DMS 273 treated with DMSO at 0.1 percent for 48 hours (cell line): ENCODE measurements at places on chromosomes 7 and 10.

DNA sequence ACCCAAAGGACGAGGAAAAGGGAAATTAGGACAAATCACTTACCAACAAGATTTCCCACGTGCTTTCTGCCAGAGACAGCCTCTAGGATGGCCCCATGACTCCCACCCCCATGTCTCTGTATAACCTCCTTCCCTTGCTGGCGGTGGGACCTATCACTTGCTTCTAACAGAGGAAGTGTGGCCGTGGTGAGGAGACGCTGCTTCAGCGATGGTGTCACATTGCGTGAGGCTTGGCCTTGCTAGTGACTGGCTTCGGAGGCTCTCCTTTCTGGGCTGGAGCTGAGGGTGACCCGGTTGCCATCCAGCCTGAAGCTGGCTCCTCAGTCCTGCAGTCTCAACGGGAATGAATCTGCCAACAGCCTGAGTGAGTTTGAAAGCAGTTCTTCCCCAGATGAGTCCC lies 123.7 kb downstream of the ANLN start:
- DNase-seq, result no peak

- no peak for DNase-seq
Observed at GRCh38 chr7:68321776-68322496, 1276.3 kb upstream of the AUTS2 start.

DNA sequence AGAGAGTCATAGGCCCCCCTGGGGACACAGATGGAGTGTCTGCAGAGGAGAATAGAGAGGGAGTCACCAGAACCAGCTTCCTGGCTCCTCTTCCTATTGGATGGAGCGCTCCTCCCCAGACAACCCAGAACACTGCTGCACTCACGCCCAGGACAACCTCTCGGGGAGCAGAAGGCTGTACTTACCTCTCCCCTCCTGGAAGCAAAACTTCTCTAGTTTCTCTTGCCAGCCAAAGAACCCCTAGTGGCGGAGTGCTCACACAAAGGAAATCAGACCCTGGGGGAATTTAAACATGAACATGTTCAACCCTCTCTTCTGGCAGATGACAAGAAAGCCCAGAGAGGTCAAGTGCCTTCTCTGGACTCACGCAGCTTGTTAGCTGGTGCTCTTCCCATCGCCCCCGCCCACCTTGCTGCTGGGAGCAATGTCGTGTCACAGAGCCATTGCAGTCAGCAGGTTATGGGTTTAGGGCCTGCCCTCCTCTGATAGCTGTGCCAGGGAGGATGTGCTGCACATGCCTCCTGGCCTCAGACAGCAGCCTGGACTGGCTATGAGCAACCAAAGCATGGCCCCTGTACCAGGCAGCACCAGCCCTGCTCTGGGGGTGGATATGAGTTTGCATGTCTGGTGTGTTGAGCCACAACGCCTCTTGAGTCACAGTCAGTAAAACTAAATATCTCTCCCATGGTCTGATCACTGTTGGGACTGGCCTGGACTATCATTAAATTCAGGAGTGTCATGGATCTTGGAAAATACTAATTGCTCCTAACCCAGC lies 84.4 kb downstream of the SLIT1 start:
- DNase-seq, result no peak

DNA sequence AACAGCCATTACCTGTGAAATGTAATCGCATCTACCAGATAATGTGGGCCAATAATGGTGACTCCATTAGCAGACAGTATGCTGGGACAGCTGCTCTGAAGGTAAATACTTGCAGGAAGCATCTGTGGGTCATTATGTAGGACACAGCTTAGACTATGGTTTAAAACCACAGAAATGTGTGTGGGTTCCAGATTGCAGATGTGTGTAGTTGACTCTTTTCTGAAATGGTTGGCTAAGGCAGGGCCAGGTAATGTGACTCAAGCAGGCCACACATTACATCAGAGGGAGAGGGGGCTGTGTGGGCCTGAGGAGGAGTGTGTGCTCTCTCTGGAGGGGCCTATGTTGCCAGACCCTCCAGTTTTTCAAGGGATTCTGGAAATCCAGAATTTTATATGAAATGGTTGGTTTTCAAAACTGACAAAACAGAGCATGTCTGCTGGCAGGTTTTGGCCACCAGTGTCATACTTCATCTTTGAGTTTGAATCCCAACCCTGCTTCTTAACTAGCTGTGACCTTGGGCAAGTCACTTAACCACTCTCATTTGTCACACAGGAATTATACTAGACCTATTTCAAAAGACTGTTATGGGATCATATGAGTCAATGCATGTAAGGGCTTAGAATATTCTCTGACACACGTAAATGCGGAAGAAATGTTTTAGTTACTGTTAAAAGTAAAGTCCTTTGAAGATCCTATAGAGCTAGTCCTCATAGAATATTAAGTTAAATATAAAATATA lies 64.5 kb downstream of the MCMBP start:
- no peak for DNase-seq

DNA sequence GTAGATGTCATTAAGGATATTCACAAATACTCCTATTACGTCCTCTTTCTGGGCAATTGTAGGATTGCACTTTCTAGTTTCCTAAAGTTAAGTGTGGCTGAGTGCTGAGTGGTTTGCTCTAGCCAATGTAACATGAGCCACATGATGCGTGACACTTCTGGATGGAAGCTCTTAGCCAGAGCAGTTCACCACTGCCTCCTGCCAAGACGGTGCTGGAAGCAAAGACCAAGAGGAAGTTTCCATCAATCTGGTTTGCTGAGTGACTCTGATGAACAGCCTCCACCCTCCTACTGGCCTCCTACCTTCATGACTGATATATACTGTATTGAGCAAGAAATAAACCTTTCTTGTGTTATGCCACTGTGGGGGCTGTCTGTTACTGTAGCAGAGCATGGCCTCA lies 318.1 kb downstream of the KCNMA1 start:
- no peak for DNase-seq

- no peak for DNase-seq
Observed at GRCh38 chr7:99990460-99990852, 14.6 kb upstream of the AZGP1 start.
